ENCODE measurements at places on chromosomes 1 and 21.

DNA sequence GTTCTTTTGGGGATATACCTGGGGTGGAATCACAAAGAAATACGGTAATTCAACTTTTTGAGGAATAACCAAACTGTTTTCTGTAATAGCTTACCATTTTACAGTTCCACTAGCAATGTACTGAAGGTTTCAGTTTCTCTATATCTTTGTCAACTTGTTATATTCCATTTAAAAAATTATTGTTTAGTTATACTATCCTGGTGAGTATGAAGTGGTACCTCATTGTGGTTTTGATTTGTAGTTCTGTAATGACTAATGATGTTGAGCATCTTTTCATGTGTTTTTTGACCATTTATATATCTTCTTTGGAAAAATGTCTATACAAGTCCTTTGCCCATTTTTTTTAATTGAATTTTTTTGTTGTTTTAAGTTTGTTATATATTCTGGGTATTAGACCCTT, 39.4 kb downstream of the MAST2 start:
- no peak for DNase-seq

- DNase-seq, result no peak
These were observed 5.2 kb upstream of the GIPC2 start for GRCh38 chr1:78040484-78041089.

DNA sequence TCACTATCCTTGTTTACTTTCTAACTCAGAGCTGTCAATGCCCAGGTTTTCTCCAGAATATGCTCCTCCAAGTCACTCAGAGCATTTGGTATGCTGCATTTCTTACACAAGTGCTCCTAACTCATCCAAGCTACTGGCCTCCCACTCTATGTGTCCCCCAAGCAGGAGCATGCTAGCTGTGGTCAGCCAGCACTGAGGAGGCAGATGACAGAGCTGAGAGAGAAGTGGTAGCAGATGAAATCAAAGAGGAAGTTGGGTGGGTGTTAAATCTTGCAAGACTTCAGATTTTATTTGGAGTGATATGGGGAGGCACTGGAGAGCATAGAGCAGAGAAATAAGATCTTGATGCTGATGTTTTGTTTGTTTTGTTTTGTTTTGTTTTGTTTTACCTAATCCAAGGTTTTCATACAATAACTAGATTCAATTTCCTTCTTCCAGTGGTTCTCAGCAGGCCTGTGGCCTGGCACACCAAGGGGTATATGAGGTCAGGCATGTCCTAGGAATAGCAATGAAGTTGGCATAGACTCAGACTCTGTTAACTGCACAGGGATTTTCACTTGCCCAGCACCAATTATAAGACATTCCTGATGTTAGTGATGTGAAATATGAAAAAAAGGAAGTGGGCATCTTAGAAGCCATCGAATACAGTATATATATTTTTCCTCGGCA, 3.1 kb upstream of the PGBD5 start:
- no peak for DNase-seq

- DNase-seq, result peak; percentile 65
These were observed 49.7 kb upstream of the HMGB4 start for GRCh38 chr1:33814166-33814565.

- no peak for DNase-seq
These were observed 12.3 kb downstream of the WNT3A start for GRCh38 chr1:228018961-228019721.

DNA sequence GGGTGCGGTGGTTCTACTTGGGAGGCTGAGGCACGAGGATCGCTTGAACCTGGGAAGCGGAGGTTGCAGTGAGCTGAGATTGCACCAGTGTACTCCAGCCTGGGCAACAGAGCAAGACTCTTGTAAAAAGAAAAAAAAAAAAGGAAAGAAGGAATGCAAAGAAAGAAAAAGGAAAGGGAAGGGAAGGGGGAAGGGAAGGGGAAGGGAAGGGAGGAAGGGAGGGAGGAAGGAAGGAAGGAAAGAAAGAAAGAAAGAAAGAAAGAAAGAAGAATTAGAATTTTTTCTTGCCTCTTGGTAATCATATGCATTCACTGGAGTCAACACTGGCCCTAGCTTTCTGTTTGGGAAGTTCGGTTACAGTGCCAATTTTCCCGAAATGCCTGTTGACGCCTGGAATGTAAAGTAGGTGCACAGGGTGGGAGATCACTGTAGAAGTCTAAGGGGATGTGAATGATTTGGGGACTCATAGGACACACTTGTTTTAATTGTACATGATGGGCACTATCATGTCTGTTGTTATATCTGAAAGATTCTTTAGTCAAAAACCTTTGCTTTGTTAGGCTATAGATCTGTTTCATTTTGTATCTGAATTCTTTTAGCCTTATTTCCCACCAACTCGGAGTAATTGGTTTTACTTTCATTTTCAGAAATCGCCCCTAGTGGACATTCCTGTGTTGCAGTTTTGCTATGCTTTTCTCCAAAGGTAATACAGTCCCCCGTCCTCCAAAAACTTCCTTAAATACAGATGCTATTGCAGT, 59.8 kb upstream of the MORC3 start:
- peak; percentile 67 for DNase-seq

GRCh38 chr1:230171356-230172015, 104.4 kb downstream of the GALNT2 start:
- peak; percentile 94 for DNase-seq

Data from fibroblast of skin of back (primary cell).